K562 (cell line): ENCODE measurements at places on chromosomes 7 and 10. TPM values are rescaled to one million over a fixed set of nuclear protein-coding genes. Genes with fewer than 3 reads are reported as not detected.

DNA sequence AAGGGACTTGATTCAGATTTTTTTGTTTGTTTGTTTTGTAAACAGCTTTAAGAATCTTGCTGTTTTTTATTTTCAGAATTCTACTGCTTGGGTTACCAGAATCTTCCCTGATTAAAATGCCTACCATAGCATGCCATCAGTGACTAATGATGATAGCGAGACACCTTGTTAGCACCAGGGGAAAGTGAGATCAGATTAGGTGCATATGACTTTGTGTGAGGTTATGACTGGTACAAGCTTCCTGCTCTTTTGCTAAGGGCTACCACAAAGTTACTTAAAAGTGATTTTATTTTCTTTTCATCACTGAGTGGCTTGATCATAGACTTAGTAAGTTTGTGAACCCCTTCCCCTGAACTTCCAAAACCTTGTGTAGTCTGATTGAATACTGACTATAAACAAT is 93.5 kb downstream of the SND1 start:
- no peak overlapping the region for H3K4me3 ChIP-seq
- peaks cover 87% of the 10 kb centered on the region for H3K36me3 ChIP-seq
- no peaks in the 10 kb centered on the region for H3K27me3 ChIP-seq
- no peak overlapping the region for H3K27ac ChIP-seq
- DNase-seq: no peak
- no peaks in the 10 kb centered on the region for H3K4me1 ChIP-seq

DNA sequence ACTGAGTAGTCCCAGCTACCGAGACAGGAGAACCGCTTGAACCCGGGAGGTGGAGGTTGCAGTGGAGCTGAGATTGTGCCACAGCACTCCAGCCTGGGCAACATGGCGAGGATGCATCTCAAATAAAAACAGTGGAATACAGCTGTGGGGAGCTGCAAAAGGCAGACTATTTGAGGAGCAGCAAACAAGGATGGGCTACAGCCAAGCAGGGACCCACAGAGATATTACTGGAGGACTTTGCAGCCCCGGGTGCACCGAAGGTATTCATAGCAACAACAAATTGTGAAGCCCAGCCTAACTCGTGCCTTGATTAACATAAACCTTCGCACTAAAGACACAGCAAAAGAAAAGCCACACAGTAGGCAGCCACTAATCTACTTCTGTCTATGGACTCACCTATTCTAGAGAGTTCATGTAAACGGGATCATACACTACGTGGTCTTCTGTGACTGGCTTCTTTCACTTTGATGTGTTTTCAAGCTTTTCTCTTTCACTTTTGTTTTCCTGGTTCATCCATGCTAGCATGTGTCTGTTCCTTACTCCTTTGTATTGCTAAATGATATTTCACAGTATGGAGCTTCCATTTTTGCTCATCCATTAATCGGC is 34.0 kb downstream of the PODXL start:
- DNase-seq: no peak
- no peak overlapping the region for H3K27ac ChIP-seq
- H3K36me3 ChIP-seq: no peaks in the 10 kb centered on the region
- no peaks in the 10 kb centered on the region for H3K4me1 ChIP-seq
- H3K4me3 ChIP-seq: no peak overlapping the region

- no peaks in the 10 kb centered on the region for H3K27me3 ChIP-seq
- H3K4me3 ChIP-seq: no peak overlapping the region
- H3K36me3 ChIP-seq: peaks cover 81% of the 10 kb centered on the region
- no peak for DNase-seq
These were observed 47.9 kb upstream of the MRLN start for GRCh38 chr10:59801171-59801570.

- peaks cover 21% of the 10 kb centered on the region for H3K27me3 ChIP-seq
- H3K4me3 ChIP-seq: no peak overlapping the region
- no peak for DNase-seq
- H3K27ac ChIP-seq: no peak overlapping the region
- no peaks in the 10 kb centered on the region for H3K4me1 ChIP-seq
- no peaks in the 10 kb centered on the region for H3K36me3 ChIP-seq
These were observed 220.1 kb upstream of the RNF32 start for GRCh38 chr7:156420496-156420895.

DNA sequence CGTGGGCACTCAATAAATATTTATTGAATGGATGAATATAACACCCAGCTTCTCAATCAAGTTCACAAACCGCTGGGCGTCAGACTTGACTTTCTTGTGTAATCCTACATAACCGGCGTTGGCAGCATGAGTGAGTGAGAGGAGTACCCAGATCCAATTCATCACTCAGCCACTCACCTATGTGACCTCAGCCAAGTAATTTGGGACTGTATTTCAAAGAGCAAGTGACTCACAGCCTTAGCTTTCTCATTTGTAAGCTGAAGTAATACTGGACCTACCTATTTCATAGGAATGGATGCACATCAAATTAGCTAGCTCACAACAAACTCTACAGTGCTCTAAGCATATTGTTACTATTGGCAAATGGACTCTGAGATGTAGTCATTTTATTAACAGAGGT is 53.8 kb upstream of the FAM204A start:
- H3K4me1 ChIP-seq: no peaks in the 10 kb centered on the region
- H3K4me3 ChIP-seq: no peak overlapping the region
- peaks cover 18% of the 10 kb centered on the region for H3K27me3 ChIP-seq
- no peak overlapping the region for H3K27ac ChIP-seq

DNA sequence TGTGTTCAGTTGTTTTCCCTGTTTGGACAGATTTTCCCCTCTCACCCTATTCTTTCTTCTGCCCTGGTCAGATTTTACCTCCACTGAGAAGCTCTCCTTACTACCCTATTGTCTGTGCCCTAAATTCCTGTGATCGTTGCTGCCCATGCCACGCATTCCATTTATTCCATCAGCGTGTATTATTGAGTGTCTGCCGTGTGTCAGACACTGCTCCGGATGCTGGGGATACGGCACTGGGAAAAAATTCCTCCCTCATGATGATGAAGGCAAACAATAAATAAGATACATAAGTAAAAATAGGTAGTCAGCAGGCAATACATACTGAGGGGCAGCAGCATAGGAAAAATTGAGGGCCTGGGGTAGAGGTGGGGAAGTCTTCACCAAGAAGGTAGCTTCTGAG is 86.8 kb downstream of the FANK1 start:
- H3K4me1 ChIP-seq: no peaks in the 10 kb centered on the region
- no peak for DNase-seq
- no peak overlapping the region for H3K4me3 ChIP-seq
- no peaks in the 10 kb centered on the region for H3K36me3 ChIP-seq
- H3K27me3 ChIP-seq: no peaks in the 10 kb centered on the region
- no peak overlapping the region for H3K27ac ChIP-seq

GRCh38 chr7:141210862-141211261 is 137.0 kb downstream of the TMEM178B start:
- H3K36me3 ChIP-seq: no peaks in the 10 kb centered on the region
- H3K27me3 ChIP-seq: peaks cover 23% of the 10 kb centered on the region
- H3K4me1 ChIP-seq: no peaks in the 10 kb centered on the region
- no peak for DNase-seq
- H3K27ac ChIP-seq: no peak overlapping the region

DNA sequence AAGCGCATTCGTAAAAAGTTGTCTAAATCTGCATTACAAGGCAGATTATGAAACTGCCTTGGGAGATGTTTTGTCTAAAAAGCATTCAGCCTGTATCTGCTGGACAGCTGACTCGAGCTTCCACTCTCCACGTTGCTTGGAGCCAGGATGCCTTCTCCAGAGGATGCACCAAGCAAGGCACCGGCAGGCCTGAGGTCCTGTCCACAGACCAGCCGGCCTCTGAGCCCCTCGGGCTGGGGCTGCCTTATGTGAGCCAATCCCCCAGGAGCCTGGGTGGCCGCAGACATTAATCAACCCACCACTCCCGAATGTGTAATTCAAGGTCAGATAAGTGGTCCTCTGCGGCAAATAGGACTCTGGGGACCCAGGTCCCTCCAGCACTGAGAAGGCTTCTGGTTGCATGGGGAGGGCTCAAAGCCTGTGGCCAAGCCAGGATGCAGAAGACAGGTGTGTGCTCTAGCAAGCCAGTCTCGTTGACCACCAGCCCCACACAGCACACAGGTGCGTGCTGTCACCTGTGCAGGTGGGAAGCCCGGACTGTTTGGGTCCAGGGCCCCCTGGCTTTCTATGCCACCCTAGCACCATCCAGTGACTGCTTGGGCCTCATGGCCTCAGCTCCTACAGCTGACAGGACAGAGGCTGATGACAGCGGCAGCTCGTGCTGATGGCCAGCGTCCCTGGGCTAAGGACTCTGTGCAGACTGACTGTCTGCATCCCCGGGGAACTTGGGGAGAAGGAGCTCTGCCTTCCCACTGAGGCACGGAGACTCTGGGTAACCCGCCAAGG is 4.8 kb upstream of the RET start:
- H3K27me3 ChIP-seq: peaks cover 9% of the 10 kb centered on the region; the same call in 1 of the 3 replicates
- peaks cover 15% of the 10 kb centered on the region for H3K4me1 ChIP-seq
- no peak overlapping the region for H3K27ac ChIP-seq
- no peak overlapping the region for H3K4me3 ChIP-seq

Gene COL1A2
- 5.5 and 8.2 TPM in 2 replicates for total RNA-seq
